ENCODE measurements at places on chromosomes 4 and X. TPM values are rescaled to one million over a fixed set of nuclear protein-coding genes. Genes with fewer than 3 reads are reported as not detected.

GRCh38 chr4:2079006-2079405, 19.9 kb downstream of the NAT8L start:
- no peak overlapping the region for H3K27ac ChIP-seq
- H3K27me3 ChIP-seq, result no peaks in the 10 kb centered on the region
- H3K4me1 ChIP-seq, result no peaks in the 10 kb centered on the region
- no peak for DNase-seq

GRCh38 chrX:85930099-85930498, 117.3 kb downstream of the CHM start:
- DNase-seq, result no peak
- H3K36me3 ChIP-seq, result no peaks in the 10 kb centered on the region
- no peaks in the 10 kb centered on the region for H3K4me1 ChIP-seq
- H3K27ac ChIP-seq, result no peak overlapping the region

Gene PIN4
- polyA plus RNA-seq, result 30.9 TPM

Gene TMPRSS11E
- polyA plus RNA-seq, result not detected

Gene EMCN
- not detected for polyA plus RNA-seq

Gene MAGEB2
- not detected for polyA plus RNA-seq

Gene KCNIP4
- not detected for polyA plus RNA-seq

DNA sequence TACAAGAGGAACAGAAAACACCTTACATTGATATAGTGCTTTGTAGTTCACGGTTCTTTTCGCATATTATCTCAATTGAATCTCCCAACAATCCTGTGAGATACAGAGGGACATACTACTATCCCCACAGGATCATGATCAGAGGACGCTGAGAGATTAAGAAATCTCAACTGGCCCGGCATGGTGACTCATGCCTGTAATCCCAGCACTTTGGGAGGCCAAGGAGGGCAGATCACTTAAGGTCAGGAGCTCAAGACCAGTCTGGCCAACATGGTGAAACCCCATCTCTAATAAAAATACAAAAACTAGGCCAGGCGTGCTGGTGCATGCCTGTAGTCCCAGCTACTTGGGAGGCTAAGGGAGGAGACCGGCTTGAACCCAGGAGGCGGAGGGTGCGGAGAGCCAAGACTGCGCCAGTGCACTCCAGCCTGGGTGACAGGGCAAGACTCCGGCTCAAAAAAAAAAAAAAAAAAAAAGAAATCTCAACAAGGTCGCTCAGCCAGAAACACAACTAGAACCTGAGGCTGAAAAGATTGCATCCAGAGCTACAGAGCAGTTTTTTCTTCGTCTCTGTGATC, 7.4 kb downstream of the APOO start:
- no peaks in the 10 kb centered on the region for H3K36me3 ChIP-seq
- no peaks in the 10 kb centered on the region for H3K27me3 ChIP-seq
- no peak for DNase-seq
- no peaks in the 10 kb centered on the region for H3K4me1 ChIP-seq

Gene NPY2R
- not detected for polyA plus RNA-seq

DNA sequence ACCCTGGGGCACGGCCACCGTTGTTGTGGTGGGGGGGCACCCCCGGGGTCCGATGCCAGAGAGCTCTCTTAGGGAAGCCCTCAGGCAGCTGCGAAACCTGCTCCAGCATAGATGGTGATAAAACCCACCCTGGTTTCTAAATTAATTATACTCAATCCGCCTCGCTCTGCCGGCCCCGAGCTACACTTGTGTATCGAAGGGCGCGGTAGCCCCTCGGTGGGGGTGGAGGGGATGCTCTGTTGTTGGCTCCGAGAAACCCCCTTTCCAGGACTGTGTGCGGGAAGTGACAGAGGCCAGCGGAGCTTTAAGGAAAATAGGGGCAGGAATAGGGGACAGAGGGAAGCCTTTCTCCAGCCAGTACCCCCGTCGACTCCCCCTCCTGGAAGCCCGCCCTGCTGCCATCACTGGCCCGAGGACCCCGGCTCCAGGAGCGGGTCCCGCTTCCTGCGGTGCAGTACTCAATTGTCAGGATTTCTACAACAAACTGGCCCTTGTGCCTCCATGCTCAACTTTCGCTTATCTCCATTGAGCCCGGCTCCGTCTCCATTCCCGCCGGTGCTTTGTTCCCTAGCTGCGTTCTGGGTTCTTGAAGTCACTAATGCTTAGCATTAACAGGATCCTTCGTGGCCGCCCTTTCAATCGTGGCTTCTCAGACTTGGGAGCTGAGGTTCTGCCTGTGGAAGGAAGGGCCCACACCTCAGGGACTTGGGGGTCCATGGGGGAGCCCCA, 408.2 kb downstream of the BCOR start:
- no peaks in the 10 kb centered on the region for H3K4me1 ChIP-seq
- H3K27me3 ChIP-seq, result no peaks in the 10 kb centered on the region
- no peak overlapping the region for H3K27ac ChIP-seq
- no peaks in the 10 kb centered on the region for H3K36me3 ChIP-seq

GRCh38 chr4:118836301-118837120, 585 bp upstream of the SEC24D start:
- no peaks in the 10 kb centered on the region for H3K27me3 ChIP-seq
- H3K4me3 ChIP-seq, result peak overlapping the region; percentile 91
- peak overlapping the region; percentile 87 for H3K27ac ChIP-seq
- no peak for DNase-seq

DNA sequence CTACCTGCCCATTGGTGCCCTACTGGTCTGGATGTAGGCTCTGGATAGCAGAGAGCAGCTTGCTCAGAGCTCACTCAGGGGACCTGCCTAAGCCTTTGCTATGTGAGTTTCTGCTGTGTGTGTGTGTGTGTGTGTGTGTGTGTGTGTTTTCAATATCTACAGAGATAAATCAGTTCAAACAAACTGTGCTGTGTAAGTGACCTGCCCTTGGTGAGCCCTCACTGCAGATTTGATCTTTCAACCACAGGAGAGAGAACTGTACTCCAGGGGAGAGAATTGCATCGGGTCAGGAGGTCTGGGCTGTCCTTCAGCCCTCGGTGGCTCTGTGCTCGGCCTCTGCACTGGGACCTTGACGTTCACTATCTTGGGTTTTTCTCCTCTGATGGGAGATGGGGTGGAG, 35.0 kb upstream of the CDKN2AIP start:
- no peak overlapping the region for H3K4me3 ChIP-seq
- no peaks in the 10 kb centered on the region for H3K36me3 ChIP-seq
- H3K27me3 ChIP-seq, result no peaks in the 10 kb centered on the region
- H3K4me1 ChIP-seq, result no peaks in the 10 kb centered on the region

DNA sequence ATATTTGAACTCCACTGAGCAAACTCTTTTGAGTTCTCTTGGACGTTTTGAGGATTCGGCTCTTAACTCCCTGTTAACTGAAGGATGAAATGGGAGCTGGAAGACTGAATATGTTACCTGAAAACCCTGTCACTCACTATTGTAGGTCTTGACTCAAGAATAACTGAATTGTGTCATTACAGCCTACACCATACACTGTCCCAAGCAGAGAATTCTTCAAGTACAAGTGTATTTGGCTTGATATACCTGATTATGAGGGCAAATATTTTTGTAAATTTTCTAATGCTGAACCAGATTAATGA, 276.1 kb downstream of the CFAP299 start:
- no peaks in the 10 kb centered on the region for H3K4me1 ChIP-seq
- no peak overlapping the region for H3K27ac ChIP-seq
- no peak for DNase-seq
- no peak overlapping the region for H3K4me3 ChIP-seq
